Vein endothelial cell (primary cell): ENCODE measurements at places on chromosomes 2 and 18. TPM values are rescaled to one million over a fixed set of nuclear protein-coding genes. Genes with fewer than 3 reads are reported as not detected.

The CFAP53 gene
- total RNA-seq, result under 0.01 and 0.10 TPM in 2 replicates

The IL1RN gene
- total RNA-seq, result not detected in 2 replicates

The EFR3B gene
- 0.67 and 1.6 TPM in 2 replicates for total RNA-seq

The ARHGAP15 gene
- total RNA-seq, result not detected in 2 replicates

The RBM44 gene
- total RNA-seq, result 0.67 and 1.3 TPM in 2 replicates

The SERPINB11 gene
- total RNA-seq, result not detected in 2 replicates

The CRYBA2 gene
- total RNA-seq, result not detected in 2 replicates

The LCT gene
- total RNA-seq, result under 0.01 TPM in 1 of 2 replicates, not detected in the other

The CFC1 gene
- not detected in 2 replicates for total RNA-seq

The ONECUT2 gene
- under 0.01 TPM in 2 replicates for total RNA-seq
